ENCODE measurements at places on chromosomes 12 and 14. TPM values are rescaled to one million over a fixed set of nuclear protein-coding genes. Genes with fewer than 3 reads are reported as not detected.

The KLRF1 gene
- 2.1 TPM for total RNA-seq

DNA sequence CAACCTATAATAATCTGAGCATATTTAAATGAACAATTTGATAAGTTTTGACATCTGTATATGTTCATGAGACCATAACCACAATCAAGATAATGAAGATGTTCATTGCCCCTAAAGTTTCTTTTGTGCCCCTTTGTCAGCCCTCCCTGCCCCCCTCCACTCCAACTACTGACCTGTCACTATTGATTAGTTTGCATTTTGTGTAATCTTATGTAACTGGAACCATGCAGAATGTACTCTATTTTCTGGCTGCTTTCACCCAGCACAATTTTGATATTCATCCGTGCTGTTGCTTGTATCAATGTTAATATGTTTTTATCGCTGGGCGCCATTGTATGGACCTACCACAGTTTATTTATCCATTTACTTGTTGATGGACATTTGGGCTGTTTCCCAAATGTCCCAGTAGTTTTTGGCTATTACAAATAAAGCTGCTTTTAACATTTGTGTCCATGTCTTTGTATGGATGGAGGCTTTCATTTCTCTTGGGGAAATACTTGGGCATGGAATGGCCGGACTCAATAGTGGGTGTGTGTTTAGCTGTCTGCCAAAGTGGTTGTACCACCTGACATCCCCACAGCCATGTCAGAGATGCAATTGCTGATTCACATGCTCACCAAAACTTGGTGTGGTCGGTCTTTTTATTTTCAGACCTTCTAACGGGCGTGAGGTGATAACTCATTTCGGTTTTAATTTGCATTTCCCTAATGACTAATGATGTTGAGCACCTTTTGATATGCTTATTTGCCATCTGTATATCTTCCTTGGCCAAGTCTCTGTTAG, 38.9 kb downstream of the EML1 start:
- H3K4me1 ChIP-seq: no peaks in the 10 kb centered on the region
- no peak overlapping the region for H3K4me3 ChIP-seq
- no peak overlapping the region for H3K27ac ChIP-seq
- H3K27me3 ChIP-seq: peaks cover 39% of the 10 kb centered on the region
- DNase-seq: no peak
- H3K36me3 ChIP-seq: no peaks in the 10 kb centered on the region

GRCh38 chr14:73290279-73290678, 53.0 kb downstream of the PAPLN start:
- H3K27me3 ChIP-seq: no peaks in the 10 kb centered on the region
- H3K36me3 ChIP-seq: peaks cover 6% of the 10 kb centered on the region
- no peak for DNase-seq
- H3K4me1 ChIP-seq: peaks cover 11% of the 10 kb centered on the region
- peak overlapping the region; percentile 27 for H3K4me3 ChIP-seq

DNA sequence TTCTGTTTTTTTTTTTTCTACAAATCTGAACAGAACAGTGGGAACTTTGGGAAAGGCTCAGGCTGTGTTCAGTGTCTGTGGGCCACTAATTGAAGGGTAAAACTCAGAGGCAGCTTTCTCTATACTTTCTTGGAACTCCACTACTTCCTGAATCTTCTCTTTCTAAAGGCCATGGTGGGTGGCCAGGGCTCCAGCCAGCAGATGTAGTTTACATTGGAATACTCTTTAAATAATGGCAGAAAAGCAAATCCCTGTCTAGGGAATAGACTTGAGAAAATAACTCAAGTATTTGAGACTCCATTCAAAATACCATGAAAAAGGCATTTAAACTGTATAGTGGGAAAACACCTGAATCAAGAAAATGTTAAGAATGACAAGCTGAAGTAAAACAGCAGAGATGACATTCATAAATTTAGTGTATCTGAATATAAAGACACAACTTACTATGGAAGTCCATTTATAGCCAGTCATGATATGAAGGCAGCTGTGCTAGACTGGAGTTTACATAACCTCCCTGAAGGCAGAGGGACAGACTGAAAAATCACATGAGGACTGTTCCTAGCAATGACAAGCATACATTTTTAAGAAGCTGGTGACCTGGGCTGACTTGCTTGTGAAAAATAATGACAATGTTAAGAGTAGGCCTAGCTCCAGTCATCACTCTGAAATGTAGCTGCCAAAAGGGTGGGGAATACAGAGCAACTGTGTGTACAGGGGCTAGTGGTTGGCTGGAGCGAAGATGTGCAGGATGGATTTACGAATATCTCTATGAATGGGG, 168.6 kb downstream of the STXBP6 start:
- H3K4me1 ChIP-seq: no peaks in the 10 kb centered on the region
- no peak for DNase-seq
- H3K4me3 ChIP-seq: no peak overlapping the region
- H3K27me3 ChIP-seq: peaks cover 31% of the 10 kb centered on the region
- no peaks in the 10 kb centered on the region for H3K36me3 ChIP-seq

DNA sequence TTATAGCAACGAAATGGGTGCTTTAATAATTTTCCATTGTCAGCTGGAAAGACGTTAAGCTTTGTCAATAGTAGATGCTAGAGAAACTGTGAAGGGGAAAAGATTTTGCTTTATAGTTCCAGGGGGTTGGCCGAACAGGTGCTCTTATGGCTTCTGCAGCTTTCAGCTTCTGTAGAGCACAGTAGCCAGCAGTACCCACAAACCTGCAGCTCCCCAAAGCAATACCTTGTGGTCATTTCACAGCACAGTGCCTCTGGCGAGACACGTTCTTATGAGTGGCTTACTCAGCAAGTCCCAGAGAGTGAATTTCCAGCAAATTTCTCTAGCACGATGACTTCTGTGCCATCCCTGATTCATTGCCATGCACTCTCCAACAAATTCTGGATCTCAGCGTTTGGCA, 416.3 kb upstream of the ATP2B1 start:
- H3K27me3 ChIP-seq: peaks cover 8% of the 10 kb centered on the region
- no peak for DNase-seq
- H3K27ac ChIP-seq: no peak overlapping the region
- no peaks in the 10 kb centered on the region for H3K4me1 ChIP-seq
- H3K36me3 ChIP-seq: peaks cover 16% of the 10 kb centered on the region

The ANO2 gene
- not detected for total RNA-seq
